ENCODE measurements at places on chromosomes 3 and 15. TPM values are rescaled to one million over a fixed set of nuclear protein-coding genes. Genes with fewer than 3 reads are reported as not detected.

The ILDR1 gene
- 1.9 TPM for total RNA-seq

The PPP2R3A gene
- total RNA-seq = 22.3 TPM

- no peak for DNase-seq
Observed at GRCh38 chr15:67806536-67806935, 18.8 kb upstream of the SKOR1 start.

DNA sequence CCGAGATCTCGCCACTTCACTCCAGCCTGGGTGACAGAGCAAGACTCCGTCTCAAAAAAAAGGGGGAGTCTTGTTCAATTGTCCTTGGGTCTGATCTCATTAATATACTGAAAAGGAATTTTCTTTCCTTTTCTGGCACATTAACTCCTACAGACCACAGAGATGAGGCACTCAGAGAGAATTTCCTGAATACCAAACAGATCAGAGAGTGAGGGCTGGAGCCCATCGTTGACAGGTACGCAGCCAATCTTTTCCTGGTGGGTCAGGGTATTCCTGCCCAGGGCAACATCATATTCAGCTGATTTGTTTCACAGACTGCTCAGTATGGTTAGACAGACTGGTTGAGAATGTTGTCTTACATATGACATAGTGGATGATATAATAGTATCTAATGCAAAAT is 82.8 kb upstream of the TNFSF10 start:
- no peak for DNase-seq

DNA sequence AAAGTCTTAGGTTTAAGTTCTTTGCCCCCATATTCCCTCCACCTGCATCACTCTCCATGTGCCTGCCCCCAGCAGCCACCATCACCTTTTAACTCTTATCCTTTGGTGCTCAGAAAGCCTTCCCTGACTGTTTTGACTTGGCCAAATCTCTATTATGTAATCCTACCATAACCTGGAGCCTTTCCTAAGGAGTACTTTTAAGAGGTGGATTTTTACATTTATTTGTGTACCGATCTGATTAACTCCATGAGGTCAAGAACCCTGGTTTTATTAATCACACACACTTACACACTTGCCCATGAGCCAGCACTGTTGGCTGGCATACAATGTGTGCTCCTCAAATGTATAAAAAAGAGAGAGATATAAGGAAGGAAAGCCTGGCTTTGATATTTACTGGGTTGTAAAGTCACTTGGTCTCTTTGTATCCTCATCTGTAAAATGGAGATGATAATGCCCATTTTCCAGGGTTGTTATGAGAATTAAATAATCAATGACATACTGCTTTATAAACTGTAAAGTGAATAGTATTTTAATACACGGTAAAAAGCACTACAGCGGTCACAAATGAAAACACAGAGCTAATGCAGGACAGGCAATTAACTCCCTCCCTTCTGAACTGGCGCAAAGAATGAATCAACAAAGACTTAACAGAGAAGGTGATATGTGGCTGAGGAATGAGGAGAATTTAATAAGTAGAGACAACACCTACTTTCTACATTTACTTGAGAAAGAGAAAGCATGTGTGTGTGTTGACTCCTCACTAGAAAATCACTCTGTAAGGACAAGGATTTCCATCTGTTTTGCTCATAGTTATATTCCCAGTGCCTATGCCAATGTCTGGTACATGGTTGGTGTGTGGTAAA is 45.4 kb downstream of the ATP13A4 start:
- no peak for DNase-seq

GRCh38 chr3:188431553-188431952 is 277.6 kb downstream of the LPP start:
- no peak for DNase-seq

DNA sequence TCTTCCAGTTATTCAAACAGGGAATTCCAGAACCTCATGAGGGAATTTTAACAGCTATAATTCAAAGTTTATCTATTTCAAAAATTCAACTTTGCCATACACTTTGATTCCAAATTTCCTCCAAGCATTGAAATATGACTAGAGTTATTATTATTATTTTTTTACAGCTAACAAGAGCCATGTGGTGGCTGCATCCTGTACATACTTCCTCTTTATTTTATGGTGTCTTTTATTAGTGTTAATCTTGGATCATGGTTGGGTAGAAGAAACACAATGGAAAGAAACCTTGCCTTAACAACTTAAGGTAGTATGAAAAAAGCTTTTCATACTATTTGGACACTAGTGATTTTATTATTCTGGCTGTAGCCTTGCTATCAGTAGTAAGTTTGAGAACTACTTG is 52.7 kb downstream of the TFG start:
- no peak for DNase-seq

- DNase-seq = no peak
Observed at GRCh38 chr3:13256845-13257244, 163.3 kb downstream of the NUP210 start.

- no peak for DNase-seq
Observed at GRCh38 chr15:80721476-80721875, 26.4 kb downstream of the ABHD17C start.
